ENCODE measurements at places on chromosomes 11 and 22.

DNA sequence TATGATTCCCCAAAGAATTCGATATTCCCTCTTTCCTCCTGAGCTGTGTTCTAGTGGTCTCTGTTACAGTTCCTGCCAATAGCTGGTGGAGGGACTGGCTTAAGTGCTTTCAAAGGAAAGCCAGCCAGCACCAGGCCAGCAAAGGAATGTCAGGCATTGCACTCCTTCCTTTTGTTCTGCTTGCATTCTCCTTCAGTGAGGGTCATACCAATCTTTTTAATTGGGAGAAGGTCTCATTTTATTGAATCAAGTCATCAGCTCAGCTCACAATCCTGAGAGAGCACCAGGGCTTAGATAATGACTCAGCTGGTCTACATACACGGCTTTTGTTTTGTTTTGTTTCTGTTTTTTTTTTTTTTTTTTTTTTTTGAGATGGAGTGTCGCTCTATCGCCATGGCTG is 222.9 kb downstream of the NAV2 start:
- DNase-seq: no peak

DNA sequence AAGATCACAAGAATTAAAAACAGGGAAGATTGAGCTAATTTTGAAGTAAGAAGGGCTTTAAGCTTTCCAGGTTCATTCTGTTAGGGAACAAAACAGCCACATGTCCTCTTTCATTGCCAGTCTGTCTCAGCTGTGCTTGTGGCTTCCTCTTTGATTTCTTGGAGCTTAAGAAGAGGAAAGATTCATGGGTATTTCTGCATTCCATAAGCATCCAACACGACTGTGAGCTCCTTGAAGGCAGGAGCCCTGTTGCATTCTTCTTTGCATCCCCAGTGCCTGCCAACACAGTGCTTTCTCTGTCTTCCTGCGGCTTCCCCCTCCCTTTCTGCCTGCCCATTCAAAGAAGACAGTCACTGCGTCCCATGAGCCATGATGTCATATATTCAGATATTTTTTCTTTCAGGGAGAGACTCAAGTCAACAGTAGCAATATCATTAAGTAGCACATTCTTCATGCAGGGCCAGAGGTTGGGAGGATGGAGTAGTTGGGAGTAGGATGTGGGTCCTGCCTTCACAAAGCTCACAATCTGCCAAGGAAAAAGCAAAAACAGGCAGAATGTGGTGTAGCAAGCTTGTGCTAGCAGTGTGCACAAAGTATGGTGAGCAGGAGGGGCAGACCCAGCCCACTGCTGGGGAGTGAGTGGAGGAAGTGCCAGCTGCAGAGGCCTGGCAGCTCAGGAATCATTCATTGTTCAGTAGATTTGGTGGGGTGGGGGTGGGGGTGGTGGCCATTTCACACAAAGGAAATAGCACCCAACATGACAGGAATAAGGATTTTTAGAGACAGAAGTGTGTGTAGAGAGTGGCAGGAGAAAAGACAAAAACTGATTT is 162.1 kb upstream of the RASSF10 start:
- no peak for DNase-seq

GRCh38 chr22:29215012-29215860 is 9.5 kb downstream of the EMID1 start:
- DNase-seq: no peak

DNA sequence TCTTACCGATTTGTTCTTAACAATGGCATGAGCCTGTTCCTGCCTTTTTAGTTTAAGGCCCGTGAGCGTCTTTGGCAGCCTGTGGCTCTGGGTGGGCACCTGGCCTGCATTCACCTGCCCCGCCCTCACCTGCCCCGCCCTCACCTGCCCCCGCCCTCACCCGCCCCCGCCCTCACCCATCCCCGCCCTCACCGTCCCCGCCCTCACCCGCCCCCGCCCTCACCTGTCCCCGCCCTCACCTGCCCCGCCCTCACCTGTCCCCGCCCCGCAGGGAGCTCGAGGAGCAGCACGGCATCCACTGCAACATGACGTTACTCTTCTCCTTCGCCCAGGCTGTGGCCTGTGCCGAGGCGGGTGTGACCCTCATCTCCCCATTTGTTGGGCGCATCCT is 14.2 kb downstream of the GATD1 start:
- DNase-seq: no peak

DNA sequence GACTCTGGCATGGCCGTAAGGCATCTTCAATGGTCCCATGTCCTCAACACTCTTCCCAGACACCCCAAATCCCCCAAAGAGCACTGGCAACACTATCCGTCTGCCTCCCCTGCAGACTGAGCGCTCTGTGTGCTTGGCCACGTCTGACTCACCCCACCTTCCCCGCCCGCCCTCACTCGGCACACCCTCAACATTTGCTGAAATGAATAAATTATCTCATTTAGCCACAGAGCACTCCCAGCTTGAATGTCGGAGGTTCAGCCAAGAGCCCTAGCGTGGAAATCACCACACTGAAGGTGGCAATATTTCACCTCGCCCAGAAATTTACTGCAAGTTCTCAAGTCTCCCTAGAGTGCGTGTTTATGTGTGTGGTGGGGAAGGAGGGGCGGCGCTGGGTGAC is 46.6 kb upstream of the TCF20 start:
- DNase-seq: no peak

DNA sequence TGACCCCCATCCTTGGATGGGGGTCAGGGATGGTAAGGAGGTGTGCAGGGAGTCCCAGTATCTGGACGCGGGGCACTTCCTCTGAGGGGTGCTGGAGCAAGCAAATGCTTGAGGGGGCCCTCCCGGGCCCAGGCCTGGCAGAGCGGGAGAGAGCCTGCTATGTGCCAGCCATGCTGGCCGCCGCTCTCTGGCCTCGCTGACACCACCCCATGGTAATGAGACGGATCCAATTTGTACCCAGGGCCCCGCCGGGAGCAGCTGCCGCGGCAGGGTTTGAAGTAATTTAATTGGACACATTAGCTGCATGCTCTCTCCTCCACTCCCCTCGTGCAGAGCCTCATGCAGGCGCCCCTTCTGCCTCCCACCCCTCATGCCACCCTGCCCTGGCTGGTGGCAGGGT is 6.3 kb downstream of the SYT7 start:
- DNase-seq: no peak
